ENCODE measurements at places on chromosomes 3 and 15.

DNA sequence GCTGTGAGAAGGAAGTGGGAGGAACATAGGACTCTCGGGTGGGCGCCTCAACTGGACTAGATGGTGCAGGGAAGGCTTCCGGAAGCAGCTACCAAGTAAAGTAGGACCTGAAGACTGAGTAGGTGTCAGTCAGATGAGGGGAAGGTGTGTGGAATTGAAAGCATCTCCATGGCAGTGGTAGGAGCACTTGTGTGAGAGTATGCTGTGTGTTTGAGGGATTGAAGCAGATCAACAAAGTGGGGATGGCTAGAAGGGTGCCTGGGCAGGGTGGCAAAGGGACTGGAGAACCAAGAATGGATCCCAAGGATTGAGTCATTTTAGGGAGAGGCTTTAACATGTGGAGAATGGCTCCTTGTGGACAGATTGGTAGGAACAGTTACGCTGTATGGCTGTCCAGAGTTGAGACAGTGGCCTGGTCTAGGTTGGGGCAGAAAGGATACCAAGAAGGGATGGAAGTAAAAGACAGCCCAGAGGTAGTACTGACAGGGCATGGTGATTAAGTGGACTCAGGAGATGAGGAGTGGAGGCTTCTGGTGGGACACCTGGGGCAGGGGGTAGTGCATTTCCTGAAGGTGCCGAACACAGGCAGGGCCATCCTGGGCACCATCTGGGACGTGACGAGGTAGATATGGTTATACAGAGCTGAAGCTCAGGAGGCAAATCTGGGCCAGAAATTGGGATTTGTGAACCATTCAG lies 1.5 kb downstream of the UQCC5 start:
- DNase-seq, result no peak

DNA sequence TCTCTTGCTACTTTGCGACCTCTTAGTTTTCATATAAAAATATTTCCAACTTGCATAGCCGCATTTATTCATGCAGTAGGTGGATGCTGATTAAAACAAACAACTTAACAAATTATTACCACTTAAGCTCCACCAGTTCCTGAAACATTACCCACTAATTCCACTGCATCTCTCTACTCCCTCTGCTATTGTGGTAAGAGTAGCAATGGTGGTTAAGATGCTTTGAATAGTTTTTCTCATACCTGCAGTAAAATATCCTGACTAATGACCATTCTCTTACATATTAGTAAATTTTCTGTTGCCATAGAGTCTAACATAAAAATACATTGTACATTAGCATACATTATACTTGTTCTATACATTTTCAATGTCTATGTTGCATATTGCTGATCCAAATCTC lies 397.6 kb upstream of the PLSCR5 start:
- DNase-seq, result no peak

- DNase-seq, result no peak
Observed at GRCh38 chr3:56693750-56694149, 10.7 kb upstream of the TASOR start.

DNA sequence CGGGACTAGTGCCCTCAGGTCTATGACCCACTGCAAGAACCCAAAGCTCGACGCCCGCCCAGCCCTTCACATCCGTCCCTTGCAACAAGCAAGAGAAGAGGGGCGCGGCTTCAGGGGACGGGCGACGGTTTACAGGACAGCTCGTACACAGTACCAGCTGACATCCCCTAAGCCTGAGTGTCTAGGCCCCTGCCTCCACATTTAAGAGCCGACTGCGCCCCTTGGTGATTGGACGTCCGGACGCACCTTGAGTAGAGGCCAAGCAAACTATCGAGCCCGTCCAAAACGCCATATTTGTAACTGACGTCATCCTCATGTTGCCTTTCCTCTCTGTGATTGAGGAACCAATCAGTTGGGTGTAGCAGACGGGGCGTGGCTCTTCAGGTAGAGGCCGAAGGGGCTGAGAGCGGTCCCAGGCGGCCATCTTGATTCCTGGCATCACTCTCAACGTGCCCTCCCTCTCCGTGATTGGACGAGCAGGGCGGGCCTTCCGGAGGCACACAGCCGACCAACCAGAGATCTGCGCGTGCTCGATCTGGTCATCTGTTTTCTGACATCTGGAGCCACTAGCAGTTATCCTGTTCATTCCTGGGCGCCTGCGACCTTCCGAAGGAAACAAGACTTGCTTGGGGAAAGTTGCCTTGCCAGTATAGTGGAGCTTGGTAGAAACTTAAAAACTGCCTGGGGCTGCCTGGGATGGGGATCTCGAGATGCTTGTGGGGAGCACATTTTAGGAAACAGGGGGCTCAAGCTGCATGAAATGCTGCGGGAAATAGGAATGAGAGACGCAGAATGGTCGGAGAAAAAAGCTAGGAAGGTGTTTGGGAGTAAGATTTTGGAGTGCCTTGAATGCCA lies 4.0 kb upstream of the RPL14 start:
- peak; percentile 95 for DNase-seq

DNA sequence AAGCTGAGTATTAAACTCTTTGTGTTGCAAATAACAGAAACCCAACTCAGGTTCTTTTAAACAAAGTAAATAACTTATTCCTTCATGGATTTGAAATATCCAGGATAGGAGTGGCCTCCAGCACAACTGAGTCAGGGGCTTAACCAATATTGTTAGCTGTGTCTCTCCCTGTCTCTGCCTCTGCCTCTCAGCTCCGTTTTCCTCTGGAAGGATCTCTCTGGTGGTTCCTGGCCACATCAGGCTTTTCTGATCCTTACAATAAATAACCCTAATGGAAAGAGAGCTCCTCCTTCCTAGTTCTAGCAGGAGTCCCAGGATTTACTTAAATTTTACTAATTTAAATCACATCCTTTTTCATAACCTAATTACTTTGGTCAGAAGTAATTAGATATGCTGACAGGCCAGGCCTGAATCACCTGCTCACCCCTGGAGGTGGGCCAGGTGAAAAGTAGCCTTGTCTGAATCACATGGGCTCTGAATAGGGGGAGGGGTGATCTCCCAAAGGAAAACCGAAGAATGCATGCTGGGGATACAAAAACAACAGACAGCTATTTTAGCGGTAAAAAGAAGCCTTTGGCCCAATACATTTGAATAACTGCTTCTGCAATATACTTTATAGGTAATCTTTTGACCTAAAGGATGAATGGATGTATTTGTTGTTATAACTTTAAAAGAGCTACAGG lies 75.4 kb downstream of the REC114 start:
- DNase-seq, result no peak

DNA sequence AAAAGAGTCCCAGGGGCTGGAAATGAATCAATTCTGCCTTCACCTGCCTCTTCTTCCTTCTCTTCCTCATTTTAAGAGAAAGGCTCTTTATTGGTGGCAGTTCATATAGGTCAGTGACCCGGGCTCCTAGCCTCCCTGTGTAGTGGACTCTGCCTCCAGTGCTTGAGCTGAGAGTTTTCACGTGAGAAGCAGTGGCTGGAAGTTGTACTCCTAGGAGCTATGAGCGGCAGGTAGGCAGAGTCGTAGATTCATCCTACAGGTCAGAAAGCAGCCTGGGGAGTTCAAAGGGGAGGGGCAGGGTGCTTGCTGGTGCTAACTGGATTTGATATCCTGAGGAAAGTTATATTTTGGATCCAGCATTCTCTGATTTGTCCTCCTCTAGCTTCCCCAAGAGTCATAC lies 101.1 kb downstream of the RPLP1 start:
- DNase-seq, result no peak

GRCh38 chr15:71333839-71334238 lies 218.6 kb downstream of the THSD4 start:
- no peak for DNase-seq

- DNase-seq, result no peak
Observed at GRCh38 chr3:13871791-13872190, 8.1 kb downstream of the WNT7A start.

DNA sequence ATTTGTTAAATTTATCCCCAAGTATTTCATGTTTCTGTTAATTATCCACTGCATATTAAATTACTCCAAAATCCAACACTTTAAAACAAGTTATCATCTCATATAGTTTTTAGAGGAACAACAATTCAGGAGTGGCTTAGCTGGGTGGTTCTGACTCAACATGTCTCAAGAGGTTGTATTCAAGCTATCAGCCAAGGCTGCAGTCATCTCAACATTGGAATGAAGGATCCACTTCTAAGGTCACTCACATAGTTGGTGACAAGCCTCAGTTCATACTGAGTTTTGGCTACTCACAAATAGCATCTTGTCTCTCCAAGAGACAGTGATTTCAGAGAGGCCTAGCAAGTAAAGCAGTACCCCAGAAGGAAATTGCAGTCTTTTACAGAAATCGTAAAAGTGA lies 134.7 kb downstream of the NR2E3 start:
- no peak for DNase-seq

- DNase-seq, result no peak
Observed at GRCh38 chr3:63937661-63938651, 25.8 kb upstream of the SCAANT1 start.

GRCh38 chr3:44721231-44722102 lies 8.0 kb upstream of the ZNF501 start:
- DNase-seq, result no peak

DNA sequence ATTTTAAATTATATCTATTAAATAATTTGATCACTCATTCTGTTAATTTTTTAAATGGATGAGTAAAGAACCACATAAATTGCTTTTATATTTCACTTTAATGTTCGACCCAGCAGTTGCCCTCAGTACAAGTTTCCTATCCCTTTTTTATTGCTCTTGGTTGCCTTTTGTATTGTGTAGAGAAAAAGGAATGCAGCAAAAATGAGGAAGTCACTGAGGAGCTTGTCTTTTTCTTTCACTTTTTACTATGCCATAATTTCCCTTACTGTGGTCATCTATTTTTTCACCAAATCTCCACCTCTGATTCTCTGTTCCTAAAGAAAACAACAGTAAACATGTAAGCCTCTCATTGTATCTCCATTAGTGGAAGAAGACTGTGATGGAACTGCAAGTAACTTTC lies 122.7 kb downstream of the B3GALNT1 start:
- DNase-seq, result no peak

DNA sequence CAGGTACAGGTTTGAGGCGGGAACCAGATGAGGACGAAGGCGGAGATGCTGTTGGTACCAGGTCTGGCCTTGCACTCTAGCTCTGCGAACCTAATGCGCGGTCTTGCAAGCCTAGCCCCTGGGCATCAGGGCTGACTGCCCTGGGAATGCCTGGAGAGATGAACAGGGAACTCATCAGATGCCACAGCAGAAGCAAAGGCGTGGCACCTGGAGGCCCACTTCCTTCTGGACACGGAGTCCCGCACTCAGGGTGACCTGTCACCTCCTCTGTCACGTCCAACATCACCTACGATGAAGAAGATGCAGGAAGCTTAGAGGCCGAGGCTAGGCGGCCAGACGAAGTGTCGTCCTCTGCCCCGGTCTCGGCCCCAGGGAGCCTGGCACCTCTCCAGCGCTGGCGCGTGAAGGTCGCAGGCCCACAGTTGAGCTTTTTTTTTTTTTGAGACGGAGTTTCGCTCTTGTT lies 9.4 kb downstream of the RPLP1 start:
- no peak for DNase-seq

GRCh38 chr15:38905632-38906031 lies 341.0 kb upstream of the RASGRP1 start:
- no peak for DNase-seq

GRCh38 chr3:46848271-46849044 lies 14.8 kb downstream of the MYL3 start:
- peak; percentile 6 for DNase-seq

DNA sequence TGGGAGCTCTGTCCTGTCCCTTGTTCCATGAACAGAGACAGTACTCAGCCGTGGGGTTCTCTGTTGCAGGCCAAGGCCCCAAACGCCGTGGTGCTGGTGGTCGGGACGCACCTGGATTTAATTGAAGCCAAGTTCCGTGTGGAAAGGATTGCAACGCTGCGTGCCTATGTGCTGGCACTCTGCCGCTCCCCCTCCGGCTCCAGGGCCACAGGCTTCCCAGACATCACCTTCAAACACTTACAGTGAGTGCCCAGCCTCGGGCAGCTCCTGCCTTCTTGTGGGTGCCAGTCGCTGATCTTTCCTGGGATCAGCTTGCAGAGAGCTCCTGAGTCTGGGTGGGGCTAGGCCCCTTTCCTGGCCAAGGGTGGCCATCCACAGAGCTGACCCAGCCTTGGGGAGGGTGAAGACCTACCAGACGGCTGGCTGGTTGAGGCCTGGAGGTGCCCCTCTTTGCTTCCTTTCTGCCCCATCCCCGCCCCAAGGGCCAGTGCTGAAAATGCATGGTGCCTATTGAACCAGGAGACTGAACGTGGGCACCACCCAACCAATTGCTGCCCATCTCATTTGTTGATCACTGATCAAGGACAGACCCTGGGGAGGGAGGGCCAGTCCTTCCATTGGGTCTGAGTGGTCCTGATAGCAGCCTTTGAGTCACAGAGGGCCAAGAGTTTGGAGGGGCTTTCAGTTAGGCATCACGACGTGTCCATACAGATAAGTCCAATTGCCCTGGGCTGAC lies 106.9 kb downstream of the LRRK1 start:
- no peak for DNase-seq

- no peak for DNase-seq
Observed at GRCh38 chr3:35832140-35832571, 192.8 kb downstream of the ARPP21 start.

- no peak for DNase-seq
Observed at GRCh38 chr3:182983876-182984275, 3.5 kb upstream of the DCUN1D1 start.

GRCh38 chr3:129648391-129648790 lies 41.9 kb upstream of the PLXND1 start:
- DNase-seq, result no peak

- no peak for DNase-seq
Observed at GRCh38 chr3:151879679-151880415, 6.4 kb downstream of the SUCNR1 start.

DNA sequence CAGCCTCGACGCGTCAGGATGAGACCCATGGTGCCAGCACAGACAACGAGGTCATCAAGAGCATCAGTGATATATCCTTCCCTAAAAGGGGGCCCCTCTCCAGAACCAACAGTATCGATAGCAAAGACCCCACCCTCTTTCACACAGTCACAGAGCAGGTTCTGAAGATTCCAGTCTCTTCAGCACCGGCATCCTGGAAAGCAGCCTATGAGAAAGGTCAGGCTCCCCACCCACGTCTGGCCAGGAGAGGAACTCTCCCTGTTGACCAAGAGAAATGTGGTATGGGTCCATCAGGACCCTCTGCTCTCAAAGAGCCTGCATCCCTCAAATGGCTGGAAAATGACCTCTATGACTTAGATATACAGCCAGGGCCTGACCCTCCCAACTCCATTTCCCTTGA lies 11.6 kb downstream of the ANKRD34C start:
- DNase-seq, result no peak

- no peak for DNase-seq
Observed at GRCh38 chr3:41102053-41102556, 97.2 kb upstream of the CTNNB1 start.
